ENCODE measurements at places on chromosomes 7 and 10. TPM values are rescaled to one million over a fixed set of nuclear protein-coding genes. Genes with fewer than 3 reads are reported as not detected.

Gene IFIT2
- total RNA-seq, result 8.2 TPM

Gene PKD2L1
- total RNA-seq, result under 0.01 TPM

Gene BZW2
- 65.5 TPM for total RNA-seq

Gene SFMBT2
- total RNA-seq, result 3.5 TPM

Gene SLC39A12
- under 0.01 TPM for total RNA-seq

Gene APBB1IP
- total RNA-seq, result 0.37 TPM

Gene LRRC61
- total RNA-seq, result 2.2 TPM

Gene PLAU
- 81.5 TPM for total RNA-seq

Gene TMEM213
- not detected for total RNA-seq

Gene SSMEM1
- not detected for total RNA-seq

Gene FEZF1
- not detected for total RNA-seq

Gene PCDH15
- total RNA-seq, result 0.12 TPM

Gene RASSF4
- 6.0 TPM for total RNA-seq

Gene C1QL3
- not detected for total RNA-seq

Gene SAMD9L
- 15.4 TPM for total RNA-seq

Gene TIMM23
- total RNA-seq, result 72.5 TPM

Gene CDC14C
- total RNA-seq, result not detected

Gene OPALIN
- total RNA-seq, result not detected

Gene VSTM4
- 1.1 TPM for total RNA-seq

Gene C7orf33
- total RNA-seq, result not detected

Gene CRTAC1
- total RNA-seq, result not detected

Gene RBM20
- total RNA-seq, result under 0.01 TPM

Gene FAM25A
- not detected for total RNA-seq
